ENCODE measurements at places on chromosomes 16 and 17.

- DNase-seq = no peak
These were observed 146.3 kb upstream of the NOL11 start for GRCh38 chr17:67571478-67571877.

DNA sequence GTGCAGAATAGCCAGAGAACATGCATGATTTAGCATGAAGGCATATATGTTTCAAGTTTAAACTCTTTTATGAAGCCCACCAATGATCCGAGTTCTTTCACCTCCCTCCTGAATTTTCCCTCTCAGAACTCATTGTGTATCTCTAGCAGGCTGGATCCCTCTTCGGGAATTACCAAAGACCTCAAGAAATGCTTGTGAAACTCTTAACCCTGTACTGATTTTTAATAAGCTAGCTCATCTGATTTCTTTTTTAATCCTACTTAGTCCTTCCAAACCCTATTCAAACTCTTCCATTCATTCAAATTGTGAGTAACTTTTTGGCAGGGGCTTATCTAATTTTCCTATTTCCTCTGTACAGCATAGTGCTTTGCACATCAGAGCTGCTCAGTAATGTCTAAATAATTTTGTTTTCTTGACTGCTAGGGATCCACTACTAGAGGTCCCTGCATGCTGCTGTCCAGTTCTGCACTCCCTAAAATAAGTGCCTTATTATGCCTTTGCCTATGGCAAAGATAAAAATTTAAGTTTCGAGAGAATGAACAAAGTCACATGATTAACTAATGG lies 723.8 kb downstream of the CDH11 start:
- DNase-seq = no peak

DNA sequence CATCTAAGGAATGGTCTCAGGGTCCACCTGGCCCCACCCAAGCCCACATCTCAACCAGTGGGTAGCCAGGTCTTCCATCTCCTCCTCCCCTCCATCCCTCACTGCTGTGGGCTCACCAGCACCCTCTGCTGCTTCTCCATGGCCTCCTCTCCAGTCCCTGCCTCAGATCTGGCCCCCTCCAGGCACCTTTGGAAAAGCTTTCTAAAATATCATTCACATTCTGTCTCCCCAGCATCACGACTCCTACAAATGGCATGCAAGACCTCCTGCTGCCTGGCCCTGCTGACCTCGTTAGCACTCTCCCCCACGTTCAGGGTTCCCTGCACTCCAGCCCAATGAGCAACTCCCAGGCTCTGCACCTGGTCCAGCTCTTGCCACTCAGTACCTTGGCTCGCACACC lies 13.7 kb downstream of the GLP2R start:
- DNase-seq = no peak

GRCh38 chr17:8056232-8056975 lies 17.5 kb downstream of the ALOX15B start:
- peak; percentile 48 for DNase-seq

GRCh38 chr17:5473906-5474305 lies 5.1 kb upstream of the DHX33 start:
- DNase-seq = no peak

DNA sequence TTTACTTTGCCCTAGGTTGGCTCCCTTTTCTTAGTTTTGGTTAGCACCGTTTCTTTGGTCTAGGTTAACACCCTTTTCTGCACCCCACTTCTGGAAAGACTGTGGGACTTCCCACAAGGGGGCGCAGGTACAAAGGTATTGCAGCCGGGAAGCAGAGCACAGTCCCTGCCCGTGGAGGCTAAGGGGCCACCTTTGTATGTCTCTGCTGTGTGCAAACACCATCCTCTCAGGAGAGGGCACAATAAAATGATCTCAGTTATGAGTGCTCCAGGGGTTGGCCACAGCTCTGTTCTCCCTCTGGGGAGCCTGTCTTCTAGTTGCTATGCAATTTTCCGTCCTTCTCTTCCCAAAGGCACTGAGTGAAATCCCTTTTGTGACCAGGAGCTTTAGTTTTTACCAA lies 28.4 kb upstream of the TMC5 start:
- no peak for DNase-seq

DNA sequence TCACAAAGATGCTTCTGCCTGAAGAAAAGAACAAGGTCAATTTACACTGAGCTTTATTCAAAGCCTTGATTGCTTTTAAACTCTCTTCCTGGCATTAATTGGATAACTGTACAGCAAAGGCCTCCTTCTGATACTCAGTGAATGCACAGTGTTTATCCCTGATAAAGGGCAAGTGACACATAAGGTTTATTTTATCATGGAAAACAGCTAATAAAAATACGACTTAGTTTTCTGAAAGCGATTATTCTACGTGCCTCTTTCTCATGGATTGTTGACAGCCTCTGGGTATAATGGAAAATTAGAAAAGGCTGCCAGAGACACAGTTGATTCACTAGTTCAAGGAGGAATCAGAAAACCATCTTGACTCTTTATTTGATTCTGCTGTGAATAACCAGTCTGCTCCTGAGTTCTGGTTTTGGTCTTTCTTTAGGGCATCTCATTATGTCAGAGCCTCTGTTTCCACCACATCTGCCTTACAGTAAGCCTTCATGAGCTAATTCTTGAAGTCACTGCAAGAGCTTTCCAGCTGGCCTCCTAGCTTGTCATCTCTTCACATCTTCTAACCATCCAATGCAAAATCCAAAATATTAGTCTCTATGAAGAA lies 212.9 kb downstream of the CNTNAP4 start:
- no peak for DNase-seq

DNA sequence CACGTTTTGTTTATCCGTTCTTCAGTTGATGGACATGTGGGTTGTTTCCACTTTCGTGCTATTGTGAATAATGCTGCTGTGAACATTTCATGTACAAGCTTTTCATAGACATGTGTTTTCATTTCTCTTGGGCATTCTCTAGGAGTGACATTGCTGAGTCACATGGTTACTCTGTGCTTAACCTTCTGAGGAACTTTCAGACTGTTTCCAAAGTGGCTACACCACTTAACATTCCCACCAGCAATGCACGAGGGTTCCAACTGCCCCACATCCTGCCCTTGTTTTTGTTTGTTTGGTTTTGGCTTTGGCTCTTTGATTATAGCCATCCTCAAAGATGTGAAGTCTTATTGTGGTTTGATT lies 14.2 kb upstream of the PEMT start:
- DNase-seq = no peak

DNA sequence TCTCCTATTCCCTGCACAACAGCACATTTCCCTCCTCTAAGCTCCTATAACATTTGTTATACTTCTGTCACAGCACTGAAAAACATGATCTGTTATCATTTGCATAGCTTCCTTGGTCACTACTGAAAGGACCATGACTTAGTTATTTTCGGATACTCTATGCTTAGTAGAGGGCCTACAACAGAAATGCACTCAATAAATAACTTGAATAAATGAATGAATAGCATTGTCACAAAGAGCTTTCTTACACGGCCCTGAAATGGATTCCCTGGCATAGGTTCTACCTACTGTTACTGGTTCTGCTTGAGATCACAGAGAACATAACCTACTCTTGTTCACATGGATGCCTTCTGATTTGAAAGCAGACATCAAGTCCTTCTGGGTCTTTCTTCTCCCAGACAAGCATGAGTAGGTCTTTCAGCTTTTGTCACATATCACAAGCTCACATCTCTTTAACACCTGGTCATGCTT lies 41.6 kb downstream of the MYO1D start:
- DNase-seq = no peak

- no peak for DNase-seq
These were observed 3.6 kb upstream of the ZCCHC14 start for GRCh38 chr16:87496447-87496801.

DNA sequence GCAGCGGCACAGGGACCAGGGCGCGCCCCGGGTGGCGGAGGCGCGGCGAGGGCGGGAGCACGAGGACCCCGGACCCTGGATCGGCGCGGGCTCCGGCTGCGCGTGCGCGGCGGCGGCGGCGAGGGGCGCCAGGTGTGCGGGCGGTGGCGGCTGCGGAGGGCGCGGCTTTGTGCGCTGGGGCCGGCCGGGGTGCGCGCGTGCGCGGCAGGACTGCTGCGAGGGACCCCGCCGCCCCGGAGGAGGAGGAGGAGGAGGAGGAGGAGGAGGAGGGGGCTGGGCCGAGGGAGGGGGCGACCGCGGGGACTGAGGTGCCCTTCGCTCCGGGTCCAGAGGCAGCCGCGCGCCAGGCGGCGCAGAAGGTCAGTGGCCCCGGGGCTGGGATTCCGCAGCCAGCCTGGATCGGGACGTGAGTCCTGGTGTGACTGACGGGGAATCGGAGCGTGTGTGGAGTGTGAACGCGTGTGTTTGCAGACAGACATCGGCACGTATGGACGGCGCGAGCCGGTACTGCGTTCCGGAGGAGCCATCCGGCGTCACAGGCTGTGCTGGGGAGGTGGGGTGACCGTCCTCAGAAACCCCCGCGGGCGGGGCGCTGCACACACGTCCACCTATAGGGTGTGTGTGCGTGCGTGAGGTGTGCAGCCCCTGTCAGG lies 19.5 kb upstream of the RAP1GAP2 start:
- no peak for DNase-seq

DNA sequence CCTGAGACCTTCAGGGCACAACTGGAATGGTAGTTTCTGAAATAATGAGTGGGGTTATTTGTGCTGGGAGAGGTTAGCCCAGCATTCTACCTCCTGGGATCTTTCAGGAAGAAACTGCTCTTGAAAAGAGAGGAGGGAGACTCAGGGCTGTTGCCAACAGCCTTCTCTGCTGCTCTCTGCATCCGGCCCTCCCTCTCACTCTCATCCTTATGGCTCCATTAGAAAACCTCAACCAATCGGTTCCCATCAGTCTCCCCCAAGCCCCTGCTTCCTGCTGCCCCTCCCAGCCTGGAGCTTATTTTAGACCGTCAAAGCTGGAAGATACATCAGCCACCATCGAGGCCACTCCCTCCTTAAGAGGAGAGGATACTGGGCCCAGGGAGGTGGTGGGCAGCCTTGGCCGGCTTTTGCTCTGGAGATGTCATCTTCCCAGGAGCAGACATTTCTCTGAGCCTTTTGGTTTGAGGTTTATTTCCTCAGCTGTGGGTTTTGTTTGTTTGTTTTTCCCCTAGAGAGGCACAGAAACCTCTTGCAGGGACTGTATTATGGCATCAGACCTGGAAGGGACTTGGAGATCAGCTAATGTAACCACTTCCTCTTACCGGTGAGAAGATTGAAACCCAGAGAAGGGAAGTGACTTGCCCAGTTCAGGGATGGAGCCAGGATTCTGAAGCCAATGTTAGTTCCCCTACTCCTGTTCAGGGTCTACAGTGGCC lies 2.7 kb downstream of the MPRIP start:
- DNase-seq = peak; percentile 85

- no peak for DNase-seq
These were observed 125.4 kb downstream of the MAP2K6 start for GRCh38 chr17:69539781-69540319.

DNA sequence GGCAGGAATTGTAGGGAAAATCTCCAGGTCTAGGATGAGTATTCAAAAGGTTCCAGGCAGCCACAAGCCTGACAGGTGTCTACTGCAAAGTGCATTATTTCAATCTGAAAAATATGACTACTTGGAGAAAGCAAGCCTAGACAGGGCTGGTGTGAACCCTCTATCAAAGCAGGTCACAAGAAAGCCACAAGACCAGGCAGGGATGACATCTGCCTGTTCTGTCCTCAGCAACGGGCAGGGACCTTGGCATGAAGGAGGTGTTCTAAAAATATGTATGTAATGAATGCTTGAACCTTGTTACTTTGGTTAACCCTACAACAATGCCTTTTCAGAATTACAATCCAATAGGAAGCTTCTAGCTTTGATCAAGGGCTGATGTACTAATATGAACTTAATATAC lies 1.2 kb upstream of the COX6A2 start:
- DNase-seq = no peak

- DNase-seq = no peak
These were observed 467.0 kb upstream of the C16orf82 start for GRCh38 chr16:26599785-26600104.

DNA sequence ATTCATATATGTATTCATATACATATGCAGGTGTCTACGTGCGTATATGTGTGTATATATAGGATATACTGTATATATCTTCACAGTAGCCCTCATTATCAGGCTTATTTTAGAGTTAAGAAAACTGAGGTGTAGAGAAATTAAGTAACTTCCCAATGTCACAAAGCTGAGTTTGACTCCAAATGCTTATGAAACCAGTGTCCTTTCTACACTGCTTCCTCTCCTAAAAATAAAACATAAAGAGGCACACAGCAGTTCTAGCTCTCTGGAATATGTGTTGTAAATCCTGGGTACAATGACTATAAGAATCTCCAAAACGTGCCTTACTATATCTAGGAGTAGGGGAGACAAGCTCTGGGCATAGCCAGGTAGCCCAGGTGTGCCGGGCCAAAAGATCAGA lies 40.0 kb upstream of the CCL1 start:
- DNase-seq = no peak

GRCh38 chr17:41413353-41413957 lies 10.9 kb downstream of the KRT37 start:
- DNase-seq = no peak

DNA sequence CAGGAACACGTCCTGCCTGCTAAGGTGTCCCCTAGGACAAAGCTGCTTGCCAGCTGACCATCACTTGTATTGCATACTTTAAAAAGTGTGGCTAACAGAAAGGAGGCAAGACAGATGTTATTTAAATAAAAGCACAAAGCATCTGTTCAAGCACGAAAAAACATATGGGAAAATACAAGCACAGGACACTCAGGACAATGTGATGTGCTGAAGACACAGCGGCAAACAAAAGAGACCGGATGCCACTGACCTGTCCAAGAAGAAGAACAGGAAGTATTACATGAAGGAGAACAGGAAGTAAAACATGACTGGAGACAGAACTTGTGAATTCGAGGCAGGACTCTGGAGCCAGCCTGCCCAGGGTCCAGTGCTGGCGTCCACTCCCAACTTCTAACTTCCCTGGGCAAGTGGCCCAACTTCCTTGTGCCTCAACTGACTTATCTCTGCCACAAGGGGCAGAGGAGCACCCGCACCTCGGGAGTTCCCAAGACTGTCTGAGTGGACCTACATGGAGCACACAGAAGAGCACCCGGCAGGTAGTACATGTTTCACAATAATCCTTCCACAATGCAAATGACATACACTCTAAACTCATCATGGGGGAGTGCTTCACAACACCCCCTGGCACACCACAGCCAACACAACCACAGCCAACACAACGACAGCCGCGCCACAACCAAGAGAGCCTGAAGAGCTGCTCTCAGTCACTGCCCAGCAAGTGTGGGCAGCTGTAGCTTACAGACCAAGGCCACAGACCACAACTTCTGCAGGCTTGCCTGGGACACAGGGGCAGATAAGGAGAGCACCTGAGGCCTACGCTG lies 36.6 kb downstream of the ANKRD11 start:
- DNase-seq = no peak

GRCh38 chr16:10951026-10951425 lies 6.7 kb downstream of the CLEC16A start:
- DNase-seq = no peak
